Effector memory CD8-positive, alpha-beta T cell (primary cell): ENCODE measurements at places on chromosomes 4 and X.

DNA sequence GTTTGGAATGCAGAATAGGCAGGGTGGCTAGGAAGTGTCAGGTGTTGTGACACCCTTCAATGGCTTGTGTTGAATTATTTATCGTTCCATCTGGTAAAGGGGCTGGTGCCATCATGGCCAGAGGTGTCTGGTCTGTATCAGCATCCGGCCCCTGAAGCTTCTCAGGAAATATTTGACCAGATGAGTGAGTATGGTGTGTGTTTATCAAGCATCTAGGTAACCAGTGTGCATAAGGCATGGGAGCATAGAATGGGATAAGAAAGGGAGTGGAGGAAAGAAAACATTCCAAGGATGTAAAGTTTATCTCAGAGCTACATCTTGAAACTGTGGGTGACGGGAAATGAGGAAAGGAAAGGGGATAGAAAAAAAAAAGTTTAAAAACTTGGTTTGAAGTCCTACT lies 109.4 kb downstream of the KLHL4 start:
- no peak overlapping the region for H3K4me3 ChIP-seq
- no peak overlapping the region for H3K27ac ChIP-seq
- no peak for DNase-seq
- no peaks in the 10 kb centered on the region for H3K27me3 ChIP-seq
- no peaks in the 10 kb centered on the region for H3K4me1 ChIP-seq

GRCh38 chr4:74754218-74754617 lies 40.1 kb downstream of the BTC start:
- no peaks in the 10 kb centered on the region for H3K36me3 ChIP-seq
- H3K27me3 ChIP-seq: no peaks in the 10 kb centered on the region
- H3K27ac ChIP-seq: no peak overlapping the region
- no peak overlapping the region for H3K4me3 ChIP-seq
- no peak for DNase-seq
- no peaks in the 10 kb centered on the region for H3K4me1 ChIP-seq

GRCh38 chr4:80264825-80265224 lies 1.6 kb upstream of the FGF5 start:
- H3K27me3 ChIP-seq: peaks cover 92% of the 10 kb centered on the region
- H3K36me3 ChIP-seq: no peaks in the 10 kb centered on the region
- DNase-seq: no peak
- no peak overlapping the region for H3K27ac ChIP-seq
- no peak overlapping the region for H3K4me3 ChIP-seq

GRCh38 chr4:153649572-153649991 lies 34.5 kb upstream of the TLR2 start:
- H3K4me1 ChIP-seq: peaks cover 8% of the 10 kb centered on the region
- H3K27ac ChIP-seq: no peak overlapping the region

- H3K36me3 ChIP-seq: no peaks in the 10 kb centered on the region
- H3K4me3 ChIP-seq: no peak overlapping the region
- no peaks in the 10 kb centered on the region for H3K4me1 ChIP-seq
- DNase-seq: no peak
Measured at GRCh38 chr4:186831574-186831973, 107.9 kb upstream of the FAT1 start.

- no peaks in the 10 kb centered on the region for H3K27me3 ChIP-seq
- DNase-seq: no peak
- H3K36me3 ChIP-seq: no peaks in the 10 kb centered on the region
- no peaks in the 10 kb centered on the region for H3K4me1 ChIP-seq
Measured at GRCh38 chr4:170818786-170819185, 729.0 kb upstream of the AADAT start.

GRCh38 chr4:109111031-109111430 lies 191.4 kb downstream of the COL25A1 start:
- H3K4me3 ChIP-seq: no peak overlapping the region
- H3K27ac ChIP-seq: no peak overlapping the region
- H3K36me3 ChIP-seq: no peaks in the 10 kb centered on the region

- no peak overlapping the region for H3K4me3 ChIP-seq
- H3K4me1 ChIP-seq: no peaks in the 10 kb centered on the region
- no peak overlapping the region for H3K27ac ChIP-seq
- DNase-seq: no peak
- H3K27me3 ChIP-seq: no peaks in the 10 kb centered on the region
- H3K36me3 ChIP-seq: no peaks in the 10 kb centered on the region
Measured at GRCh38 chrX:31115398-31115797, 43.6 kb upstream of the FTHL17 start.

DNA sequence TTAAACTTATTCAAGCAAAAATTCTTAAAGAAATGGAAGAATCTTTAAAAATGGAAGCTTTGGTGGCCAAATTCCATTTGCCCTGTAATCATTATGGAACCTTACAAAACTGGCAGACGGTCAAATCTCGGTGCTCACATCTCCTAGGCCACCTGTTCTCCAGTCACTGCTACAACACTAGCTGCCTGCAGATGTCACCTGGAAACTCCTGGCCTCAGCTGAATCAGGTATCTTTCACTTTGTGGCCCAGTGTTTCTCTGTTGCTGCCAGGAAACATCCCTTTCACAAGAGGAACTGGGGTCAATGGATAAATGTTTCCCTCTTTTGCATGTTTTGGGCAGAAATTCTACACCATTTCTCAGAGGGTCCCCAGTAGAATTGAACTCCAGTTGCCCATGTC lies 4.2 kb upstream of the CXCL3 start:
- H3K27ac ChIP-seq: no peak overlapping the region
- DNase-seq: no peak
- H3K27me3 ChIP-seq: peaks cover 20% of the 10 kb centered on the region
- H3K36me3 ChIP-seq: no peaks in the 10 kb centered on the region
- H3K4me3 ChIP-seq: no peak overlapping the region
- peaks cover 7% of the 10 kb centered on the region for H3K4me1 ChIP-seq

DNA sequence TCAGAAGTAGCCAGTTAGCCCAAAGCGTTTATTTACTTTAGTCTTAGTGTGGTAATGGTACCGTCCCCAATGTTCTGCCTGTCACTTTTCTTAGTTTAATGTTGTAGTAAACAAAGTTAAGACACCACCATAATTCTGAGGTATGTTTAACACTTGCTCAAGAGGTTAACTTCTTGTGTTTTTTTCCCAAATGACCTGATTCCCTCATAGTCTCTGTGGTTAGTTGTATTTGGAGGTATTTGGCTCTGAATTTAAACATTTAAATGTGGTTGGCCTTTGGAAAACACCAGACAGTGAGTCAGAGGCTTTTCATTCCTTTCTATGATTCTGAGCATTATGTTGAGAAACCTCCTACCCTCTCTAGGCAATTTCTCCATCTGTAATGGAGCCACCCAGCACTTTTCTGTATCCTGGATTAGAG lies 47.9 kb downstream of the CXCL1 start:
- H3K4me3 ChIP-seq: no peak overlapping the region
- no peak overlapping the region for H3K27ac ChIP-seq
- H3K4me1 ChIP-seq: no peaks in the 10 kb centered on the region
- H3K27me3 ChIP-seq: no peaks in the 10 kb centered on the region

DNA sequence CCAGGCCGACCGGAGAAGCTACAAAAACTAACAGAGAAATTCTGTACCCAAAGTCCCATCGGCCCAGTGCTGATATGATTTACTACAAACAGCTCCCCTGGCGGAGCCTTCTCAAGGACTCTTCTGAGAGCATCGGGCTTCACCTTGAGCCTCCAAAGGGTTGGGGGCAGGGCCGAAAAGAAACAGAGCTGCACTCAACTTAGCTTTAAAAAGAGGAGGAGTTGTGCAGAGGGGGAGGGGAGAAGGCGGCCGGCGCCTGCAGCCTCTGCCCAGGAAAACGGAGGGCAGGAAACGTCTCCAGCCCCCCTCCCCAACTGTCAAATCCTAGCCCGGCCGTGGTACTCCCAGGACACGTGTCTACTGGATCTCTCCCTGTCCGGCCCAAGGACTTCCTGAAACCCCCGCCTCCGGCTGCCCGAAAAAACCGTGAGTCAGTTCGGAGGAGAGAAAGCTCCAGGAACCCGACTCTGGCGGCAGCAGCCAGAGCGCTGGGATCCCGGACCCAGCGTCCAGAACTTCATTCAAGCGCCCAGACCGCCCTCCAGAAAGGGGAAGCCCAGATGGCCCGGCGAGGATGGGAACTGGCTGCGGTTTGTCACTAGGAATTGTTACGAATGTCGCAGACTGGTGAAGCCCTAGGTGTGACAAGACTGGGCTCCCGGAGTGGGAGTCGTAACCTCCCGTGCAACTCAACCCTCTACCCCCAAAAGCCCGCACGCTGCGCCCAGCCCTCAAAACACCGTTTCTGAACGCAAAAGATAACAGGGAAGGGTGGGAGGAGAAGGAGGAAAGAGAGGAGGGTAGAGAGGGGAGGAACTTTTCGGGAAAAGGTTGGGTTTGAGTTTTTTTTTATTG lies 973 bp downstream of the ADAMTS3 start:
- H3K27ac ChIP-seq: no peak overlapping the region
- no peak for DNase-seq
- no peak overlapping the region for H3K4me3 ChIP-seq

DNA sequence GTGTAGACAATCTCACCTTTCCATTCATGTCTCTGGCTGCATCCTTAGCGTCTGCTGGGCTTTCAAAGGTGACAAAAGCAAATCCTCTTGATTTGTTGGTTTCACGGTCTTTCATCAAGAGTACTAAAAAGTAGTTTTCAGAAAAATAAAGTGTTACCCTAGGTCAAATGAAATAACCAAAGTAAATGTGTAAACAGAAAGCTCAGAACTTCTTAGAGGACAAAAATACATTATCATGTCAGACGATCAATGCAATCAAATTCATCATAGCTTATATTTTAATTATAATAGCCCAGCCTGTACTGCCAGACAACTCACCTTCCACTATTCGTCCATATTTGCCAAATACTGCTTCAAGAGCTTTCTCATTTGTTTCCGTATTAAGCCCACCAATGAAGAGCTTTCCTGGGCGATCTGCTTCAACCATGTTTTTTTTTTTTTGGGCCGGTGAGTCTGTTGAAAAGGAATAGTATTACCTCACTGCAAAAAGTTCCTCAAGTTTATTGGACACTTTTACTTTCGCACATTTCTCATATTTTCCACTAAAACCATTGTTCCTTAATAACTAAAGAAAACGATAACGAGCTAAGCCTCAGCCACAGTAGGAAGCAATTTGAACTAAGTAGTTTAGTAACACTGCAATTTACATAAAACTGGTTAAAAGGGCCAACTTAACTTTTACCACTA lies 1.4 kb downstream of the RBMX start:
- no peaks in the 10 kb centered on the region for H3K27me3 ChIP-seq
- H3K4me3 ChIP-seq: peak overlapping the region; percentile 97
- no peak for DNase-seq
- H3K4me1 ChIP-seq: peaks cover 3% of the 10 kb centered on the region
- peaks cover 67% of the 10 kb centered on the region for H3K36me3 ChIP-seq

- no peaks in the 10 kb centered on the region for H3K4me1 ChIP-seq
- no peaks in the 10 kb centered on the region for H3K27me3 ChIP-seq
- no peaks in the 10 kb centered on the region for H3K36me3 ChIP-seq
- no peak overlapping the region for H3K27ac ChIP-seq
- H3K4me3 ChIP-seq: no peak overlapping the region
Measured at GRCh38 chr4:137968956-137969678, 273.0 kb downstream of the SLC7A11 start.

DNA sequence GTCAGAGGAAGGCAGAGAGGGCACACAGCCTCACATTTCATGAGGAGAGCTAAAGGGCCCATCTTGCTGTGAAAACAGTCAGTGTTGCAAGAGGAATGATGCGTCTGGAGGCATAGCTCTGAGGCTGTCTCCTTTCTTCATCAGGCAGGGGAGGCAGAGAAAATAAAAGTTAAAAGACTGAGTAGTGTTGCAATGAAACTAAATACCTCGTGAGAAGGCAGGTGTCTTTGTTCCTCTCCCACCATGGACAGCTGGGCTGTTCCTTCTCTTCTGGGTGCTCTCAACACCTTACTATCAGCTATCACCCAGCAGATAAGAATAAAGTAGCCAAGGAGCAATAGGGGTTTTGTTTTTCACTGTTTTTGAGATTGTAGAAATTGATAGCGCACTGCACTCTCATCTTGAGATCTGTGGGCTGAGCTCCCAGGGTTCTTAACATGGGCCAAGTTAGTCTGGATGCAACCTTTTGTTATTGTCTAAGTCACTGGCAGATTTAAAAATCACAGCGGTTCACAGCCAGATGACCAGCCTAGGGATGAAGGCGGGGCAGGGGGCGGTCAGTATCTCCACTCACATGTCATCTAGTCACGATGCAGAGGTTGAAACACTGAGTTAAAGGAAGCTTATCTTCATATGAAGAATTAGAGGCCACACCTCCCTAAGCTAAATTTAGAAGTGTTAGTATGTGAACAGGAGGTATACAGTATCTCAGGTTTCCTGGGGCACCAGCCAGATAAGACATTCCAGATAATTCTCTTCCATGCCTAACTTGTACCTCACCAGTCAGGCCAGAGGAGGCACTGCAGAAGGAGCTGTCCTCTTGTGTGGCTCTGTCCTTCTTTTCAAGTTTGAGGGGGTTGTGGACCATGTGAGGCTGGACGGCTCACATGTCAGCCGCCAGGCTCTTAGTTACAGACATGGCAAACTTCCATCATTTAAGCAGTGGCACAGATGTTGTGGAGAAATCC lies 36.9 kb downstream of the PARM1 start:
- DNase-seq: no peak
- H3K27ac ChIP-seq: peak overlapping the region; percentile 44
- no peaks in the 10 kb centered on the region for H3K27me3 ChIP-seq

DNA sequence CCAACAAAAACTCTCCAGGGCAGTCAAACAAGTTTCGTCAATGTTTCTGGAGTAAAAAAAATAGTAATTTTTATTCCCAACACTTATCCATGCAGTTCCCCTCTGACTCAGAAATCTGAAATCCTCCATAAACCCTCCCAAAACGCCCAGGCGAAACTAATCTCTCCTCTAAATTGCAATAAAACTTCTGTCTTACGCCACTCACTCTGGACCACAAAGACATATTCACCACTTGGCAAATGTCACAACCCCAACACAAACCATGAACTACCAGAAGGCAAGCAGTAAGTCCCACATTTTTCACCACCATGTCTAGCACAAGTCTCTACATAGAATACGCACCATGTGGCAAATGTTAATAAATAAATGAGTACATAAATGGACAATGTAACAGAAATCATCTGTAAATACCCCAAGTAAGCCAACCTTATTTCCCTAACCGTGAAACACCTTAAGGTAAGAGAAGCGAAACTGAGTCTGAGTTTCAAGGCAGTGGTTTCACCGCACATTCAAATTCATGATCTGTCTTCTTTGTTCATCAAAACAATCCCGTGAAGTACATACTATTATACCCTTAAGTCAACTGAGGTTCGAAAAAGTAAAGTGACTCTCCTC lies 1.6 kb downstream of the PAPSS1 start:
- H3K36me3 ChIP-seq: peaks cover 16% of the 10 kb centered on the region
- H3K27me3 ChIP-seq: no peaks in the 10 kb centered on the region
- H3K27ac ChIP-seq: no peak overlapping the region
- H3K4me1 ChIP-seq: peaks cover 27% of the 10 kb centered on the region
- no peak for DNase-seq
